ENCODE measurements at places on chromosomes 5 and 9.
A peak's percentile ranks its signal among the peaks of the same experiment; 100 is the strongest.

DNA sequence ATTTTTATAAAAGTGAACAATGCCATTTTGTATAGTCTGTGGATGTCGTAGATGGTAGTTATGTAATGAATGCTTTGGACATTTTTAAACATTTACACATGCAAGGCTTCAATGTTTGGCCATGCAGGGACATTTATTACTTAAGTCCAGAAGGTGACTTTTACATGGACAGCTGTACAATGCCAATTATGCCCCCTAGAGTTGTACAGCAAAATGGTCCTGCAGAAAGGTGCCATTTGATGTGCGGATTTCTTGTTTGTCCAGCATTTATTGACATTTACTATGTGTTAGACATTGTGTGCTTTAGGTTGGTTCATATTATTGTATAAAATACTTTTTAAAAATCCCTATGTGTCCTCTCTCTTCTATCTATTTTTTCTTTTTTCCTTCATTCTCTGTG lies 22.5 kb upstream of the COMMD10 start:
- no peak for DNase-seq

- DNase-seq = peak; percentile 58
Observed at GRCh38 chr9:38110476-38110875, 41.4 kb upstream of the SHB start.

DNA sequence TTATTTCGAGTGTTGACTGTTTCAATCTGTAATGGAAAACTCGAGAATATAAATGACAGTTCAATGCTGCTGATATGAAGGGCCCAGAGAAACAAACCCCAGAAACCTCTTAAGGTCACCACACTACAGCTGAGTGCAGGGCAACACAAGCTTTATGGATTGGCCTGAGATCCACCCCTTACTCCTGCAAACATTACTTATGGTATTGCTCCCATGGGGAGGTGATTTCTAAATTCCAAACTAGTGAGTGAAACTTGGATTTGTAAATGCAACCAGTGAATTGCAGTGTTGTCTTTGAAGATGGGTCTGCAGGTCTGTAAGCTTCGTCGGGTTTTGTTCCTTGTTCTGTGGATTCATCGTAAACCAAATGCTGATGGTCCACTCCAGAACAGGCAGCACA lies 85.4 kb downstream of the NTRK2 start:
- DNase-seq = no peak

DNA sequence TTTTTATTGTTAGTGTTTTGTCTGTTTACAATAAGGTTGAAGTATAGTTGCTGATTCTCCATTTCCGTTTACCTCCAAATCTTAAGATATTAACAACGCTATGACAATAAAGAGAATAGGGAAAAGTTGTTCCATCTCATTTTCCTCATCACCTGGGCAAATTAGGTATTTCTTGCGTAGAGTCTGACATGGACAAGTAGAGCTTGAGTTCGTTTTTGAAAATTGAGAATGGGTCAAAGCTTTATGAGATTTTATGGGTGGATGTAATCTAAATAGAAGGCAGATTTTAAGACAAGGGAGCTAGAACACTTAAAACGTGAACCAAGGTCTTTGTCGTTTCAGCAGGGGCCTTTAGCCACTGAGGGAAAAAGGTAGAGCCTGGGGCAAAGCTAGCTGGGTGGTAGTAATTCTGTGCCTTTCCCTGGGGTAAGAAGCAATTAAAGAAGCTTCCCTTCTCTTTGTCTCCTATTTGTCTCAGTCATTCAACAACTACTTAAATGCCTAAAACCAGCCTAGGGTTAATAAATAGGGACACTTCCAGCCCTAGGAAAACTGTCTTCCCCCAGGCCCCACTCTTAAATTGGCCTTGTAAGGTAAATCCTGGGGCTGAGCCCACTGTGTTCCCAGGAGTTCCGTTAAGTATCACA lies 551 bp upstream of the CAAP1 start:
- DNase-seq = no peak

DNA sequence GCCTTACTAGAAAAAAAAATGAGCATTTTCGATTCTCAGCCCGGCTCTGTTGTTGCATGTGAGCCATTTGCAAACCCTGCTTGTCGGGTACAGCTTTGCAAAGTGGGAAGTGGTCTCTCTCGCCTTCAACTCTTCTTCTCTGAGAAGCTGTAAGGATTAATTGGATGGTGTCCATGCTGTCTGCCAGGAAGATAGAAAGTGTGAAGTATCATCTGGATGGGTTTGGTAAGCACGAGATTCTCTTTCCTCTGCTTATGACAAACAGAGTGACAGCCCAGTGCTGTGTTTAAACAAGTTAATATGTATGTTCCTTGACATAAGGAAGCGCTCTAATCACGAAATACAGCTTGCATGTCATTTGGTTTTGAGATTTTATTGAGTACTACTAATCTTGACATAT lies 109.1 kb upstream of the SPATA31D4 start:
- no peak for DNase-seq

DNA sequence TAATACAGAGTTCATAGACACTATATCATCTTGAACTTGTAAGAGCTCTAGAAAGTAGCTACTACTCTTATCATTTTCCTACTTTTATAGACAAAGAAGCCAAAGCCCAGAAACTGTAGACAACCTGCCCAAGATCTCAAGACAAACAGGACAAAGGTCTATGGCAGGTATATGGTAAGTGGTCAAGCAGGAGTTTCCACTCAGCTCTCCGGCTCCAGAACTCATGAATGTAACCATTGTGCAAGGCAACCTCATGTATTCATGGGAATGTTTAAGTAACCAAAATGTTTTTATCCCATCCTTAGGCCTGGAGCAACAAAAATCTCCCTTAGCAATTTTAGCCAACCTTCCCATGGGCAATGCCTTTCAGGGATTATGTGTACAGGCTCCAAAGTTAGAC lies 163.4 kb upstream of the PUM3 start:
- no peak for DNase-seq

DNA sequence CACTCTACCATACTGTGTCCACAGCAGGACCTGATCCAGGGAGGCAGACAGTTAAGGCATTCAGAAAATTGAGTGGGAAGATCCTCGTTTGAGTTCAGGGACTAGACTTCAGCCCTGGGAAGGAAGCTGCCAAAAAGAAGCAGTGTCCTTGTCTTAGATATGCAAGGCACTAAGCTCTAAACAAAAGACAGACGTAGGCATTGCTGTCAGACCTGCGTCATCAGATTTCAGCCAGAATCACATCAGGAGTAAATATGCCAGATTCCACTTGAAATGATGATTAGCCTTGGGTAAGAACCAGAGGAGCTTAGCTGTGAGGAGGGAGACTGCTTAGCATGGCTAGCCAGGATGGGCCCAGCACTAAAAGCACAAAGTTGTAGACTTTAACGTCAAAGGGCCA lies 56.7 kb downstream of the MAMDC2 start:
- DNase-seq = no peak

- no peak for DNase-seq
Observed at GRCh38 chr5:81800797-81801196, 49.9 kb upstream of the SSBP2 start.

- DNase-seq = no peak
Observed at GRCh38 chr5:169646856-169647255, 9.8 kb downstream of the DOCK2 start.

DNA sequence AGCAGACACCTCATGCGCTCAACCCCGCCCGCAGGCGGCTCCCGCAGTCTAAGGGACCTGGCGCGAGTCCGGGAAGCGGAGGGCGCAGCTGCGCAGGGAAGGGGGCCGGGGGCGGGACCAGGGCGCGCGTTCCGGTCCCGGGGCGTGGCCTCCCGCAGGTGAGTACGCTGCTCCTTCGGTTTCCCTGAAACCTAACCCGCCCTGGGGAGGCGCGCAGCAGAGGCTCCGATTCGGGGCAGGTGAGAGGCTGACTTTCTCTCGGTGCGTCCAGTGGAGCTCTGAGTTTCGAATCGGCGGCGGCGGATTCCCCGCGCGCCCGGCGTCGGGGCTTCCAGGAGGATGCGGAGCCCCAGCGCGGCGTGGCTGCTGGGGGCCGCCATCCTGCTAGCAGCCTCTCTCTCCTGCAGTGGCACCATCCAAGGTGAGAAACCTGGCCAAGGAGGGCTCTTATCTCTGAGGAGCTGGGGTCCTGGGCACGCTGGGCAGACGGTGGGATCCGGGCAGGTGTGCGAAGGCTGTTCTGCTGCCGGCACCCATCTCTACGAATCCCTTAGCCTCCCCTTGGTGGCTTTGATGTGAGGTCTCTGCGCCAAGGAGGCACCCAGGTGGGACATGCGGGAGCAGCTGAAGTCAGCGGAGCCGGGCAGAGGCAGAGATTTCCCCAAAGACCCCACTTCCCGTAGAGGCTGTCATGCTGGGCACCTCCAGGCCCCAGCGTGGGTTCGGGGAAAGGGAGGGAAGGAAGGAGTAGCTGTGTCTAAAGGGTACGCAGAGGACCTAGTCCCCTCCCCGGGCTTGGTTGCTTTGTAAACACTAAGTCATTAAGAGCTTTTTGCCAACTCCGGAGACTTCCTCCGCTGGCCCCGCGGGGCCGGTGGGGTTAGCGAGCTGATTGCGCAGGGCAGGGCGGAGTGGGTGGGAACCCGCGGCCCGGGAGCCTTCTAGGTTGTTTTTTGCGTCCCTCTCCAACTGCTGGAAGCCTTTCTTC lies at the start of gene F2RL1:
F2RL1 (plus strand) TSS at position 187 of the 988 bp plus-strand sequence; CDS start at position 340, 153 bp downstream.
- peak; percentile 82 for DNase-seq

GRCh38 chr5:137563301-137563645 lies 64.1 kb upstream of the SPOCK1 start:
- DNase-seq = peak; percentile 87

DNA sequence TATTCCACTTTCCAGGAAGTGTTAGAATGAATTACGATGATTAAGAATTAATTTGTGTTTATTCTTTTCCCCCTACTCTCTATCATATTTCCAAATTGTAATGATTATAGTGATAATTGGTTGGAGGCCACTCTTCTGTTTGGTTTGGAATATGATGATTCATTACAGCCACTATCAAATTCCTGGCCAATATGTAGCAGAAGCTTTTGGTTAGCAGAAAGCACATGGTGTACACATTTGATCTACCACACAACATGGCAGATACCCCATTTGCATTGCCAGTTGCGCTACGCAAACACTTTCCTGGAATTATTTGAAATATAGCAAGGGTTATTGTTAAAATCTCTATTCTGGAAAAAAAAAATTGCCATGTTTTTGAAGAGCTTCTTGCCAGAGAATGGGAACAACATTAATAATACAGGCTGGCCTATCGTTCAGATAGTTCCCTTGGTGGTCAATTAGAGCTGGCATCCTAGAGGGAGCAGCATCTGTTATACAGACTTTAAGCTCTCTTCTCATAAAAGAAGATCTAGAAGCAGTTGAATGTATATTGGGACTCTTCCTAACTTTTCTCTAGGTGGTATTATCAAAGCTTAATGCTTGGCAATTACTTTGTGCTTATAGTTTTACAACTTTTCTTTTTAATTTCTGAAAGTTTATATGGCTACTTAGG lies 455.0 kb upstream of the ACTBL2 start:
- no peak for DNase-seq

DNA sequence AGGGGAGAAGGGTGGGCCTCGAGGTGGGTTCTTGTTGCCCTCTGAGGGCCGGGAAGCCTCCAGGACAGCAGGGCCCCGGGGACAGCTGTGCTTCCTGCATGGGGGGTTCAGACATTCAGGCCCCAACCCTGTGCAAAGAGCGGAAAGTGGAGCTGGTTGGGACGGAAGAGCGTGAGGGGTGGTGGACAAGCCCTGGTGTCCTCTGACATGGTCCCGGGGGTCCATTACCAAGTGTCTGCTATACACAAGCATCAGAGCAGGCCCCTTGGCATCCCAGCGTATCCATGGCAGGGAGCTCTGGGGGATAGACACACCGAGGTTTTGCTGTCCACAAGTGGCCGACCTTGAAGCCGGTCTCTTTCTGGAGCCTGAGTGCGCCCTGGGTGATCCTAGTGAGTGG lies 9.3 kb downstream of the PLPP7 start:
- DNase-seq = no peak

DNA sequence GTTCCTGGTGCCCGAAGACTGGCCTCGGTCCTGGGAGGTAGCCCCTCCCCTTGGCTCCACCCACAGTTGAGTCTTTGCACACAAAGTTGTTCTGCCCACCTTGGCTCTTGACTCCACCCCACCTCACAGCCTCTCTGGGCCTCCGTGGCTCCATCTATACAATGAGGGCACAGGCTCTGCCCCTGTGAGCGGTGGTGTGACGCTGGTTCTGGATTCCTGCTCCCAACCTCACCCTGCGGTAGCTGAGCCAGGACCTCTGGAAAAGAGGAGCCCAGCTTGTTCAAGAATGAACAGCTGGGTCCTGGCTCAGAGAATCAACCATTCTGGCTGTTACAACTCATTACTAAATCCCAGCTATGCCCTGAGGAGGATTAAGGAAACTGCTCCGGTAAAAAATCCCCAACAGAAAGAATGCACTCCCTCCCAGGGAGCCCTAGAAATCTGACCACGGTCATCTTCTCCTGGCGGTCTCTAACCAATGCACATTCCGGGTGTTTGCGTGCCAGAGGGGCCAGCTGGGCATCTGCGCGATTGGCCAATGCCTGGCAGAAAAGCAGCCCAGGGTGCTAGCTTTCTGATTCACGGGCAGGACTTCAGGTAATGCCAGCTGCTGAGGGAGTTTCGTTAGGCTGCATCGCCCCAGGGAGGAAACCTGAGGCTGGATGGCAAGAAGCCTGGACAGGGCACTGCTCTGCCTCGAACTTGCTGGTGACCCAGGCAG lies 9.9 kb upstream of the GRHPR start:
- no peak for DNase-seq

- no peak for DNase-seq
Observed at GRCh38 chr5:43993634-43994351, 390.8 kb downstream of the NNT start.
